ENCODE measurements at places on chromosomes 5 and 9.

DNA sequence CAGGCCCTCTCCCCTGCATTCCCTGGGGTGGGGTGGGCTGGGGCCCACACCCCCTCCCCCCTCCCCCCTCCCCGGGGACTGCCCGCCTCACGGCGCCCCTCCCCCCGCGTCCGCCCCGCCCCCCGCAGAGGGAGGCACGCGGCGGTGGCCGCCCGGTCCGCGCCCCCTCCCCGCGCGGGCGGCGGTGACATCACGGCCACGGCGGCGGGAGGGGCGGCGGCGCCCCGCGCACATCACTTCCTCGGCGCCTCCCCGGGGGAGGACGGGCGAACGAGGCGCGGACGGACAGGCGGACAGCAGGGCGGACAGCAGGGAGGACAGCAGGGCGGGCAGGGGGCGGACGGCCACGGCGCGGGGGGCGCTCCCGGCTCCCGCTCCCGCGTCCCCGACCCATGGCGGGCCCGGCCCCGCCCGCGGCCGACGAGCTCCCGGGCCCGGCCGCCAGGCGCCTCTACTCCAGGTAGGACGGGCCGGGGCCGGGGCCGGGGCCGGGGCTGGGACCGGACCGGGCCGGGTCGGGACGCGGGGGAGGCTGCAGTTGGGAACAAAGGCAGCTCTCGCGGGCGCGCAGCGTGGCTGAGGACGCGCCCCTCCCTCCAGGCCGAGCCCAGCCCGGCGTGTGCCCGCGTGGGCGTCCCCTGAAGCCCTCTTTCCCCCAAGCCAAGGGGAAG, at the start of gene GPSM1:
Gene GPSM1, plus strand, starts transcription at position 236 of the 671 bp plus-strand sequence. Its CDS starts 157 bp downstream, at position 393.
- no peak for DNase-seq

GRCh38 chr9:126393876-126394275, 67.2 kb downstream of the MVB12B start:
- no peak for DNase-seq

DNA sequence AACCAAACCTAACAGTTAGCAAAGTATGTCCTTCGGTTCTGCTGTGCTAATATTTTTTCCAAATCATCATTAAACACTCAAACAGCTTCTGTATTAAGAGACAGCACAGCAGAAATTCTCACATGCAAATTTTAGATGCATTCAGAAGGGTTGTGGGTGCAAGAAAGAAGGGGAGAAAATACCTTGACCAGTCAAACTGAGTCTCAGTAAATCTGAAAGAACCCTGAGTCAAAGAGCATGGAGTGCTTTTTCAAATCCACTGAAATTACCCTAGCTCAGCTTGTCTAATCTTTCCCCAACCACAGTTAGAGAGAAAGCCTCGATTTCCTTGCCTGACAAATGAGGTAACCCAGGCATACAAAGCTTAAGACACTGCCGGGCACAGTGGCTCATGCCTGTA, 55.1 kb downstream of the RETREG1 start:
- no peak for DNase-seq

- DNase-seq, result no peak
Measured at GRCh38 chr5:32494827-32495226, 50.3 kb upstream of the ZFR start.

GRCh38 chr9:111610845-111611244, 11.4 kb upstream of the PTGR1 start:
- no peak for DNase-seq
